ENCODE measurements at places on chromosomes 5 and 9.

GRCh38 chr9:114606068-114606467 is 5.0 kb upstream of the TMEM268 start:
- no peak for DNase-seq

- no peak for DNase-seq
Measured at GRCh38 chr5:177546258-177546741, 8.1 kb downstream of the FAM193B start.

DNA sequence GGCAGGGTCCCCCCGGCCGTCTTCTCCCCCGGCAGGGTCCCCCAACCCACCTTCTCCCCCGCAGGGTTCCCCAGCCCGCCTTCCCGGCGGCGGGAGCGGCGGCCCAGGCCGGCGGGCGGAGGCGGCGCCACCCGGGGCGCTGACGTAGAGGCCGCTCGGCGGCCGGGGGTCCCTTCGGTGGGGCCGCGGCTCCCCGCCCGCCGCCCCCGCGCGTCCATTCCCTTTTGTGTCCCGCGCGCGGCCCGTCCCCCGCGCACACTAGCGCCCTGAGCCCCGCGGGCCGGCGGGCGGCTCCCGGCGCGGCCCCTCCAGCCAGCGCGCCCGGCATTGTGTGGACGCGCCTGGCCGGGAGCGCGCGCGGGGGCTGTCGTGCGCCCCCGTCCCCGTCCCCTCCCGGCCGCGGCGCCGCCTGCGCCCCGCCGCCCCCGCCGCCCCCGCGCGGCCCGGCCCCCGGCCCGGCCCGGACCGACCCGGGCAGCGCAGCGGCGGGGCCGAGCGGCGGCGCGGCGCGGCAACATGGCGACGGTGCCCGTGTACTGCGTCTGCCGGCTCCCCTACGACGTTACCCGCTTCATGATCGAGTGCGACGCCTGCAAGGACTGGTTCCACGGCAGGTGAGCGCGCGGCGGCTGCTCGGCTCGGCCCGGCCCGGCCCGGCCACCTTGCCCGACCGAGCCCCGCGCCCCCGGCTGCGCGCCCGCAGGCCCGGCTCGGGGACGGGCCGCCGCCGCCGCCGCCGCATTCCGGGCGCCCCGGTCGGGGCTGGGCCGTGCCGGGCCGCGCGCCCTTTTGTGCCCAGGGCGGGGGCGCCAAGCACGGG is at the start of gene PHF2:
PHF2 (plus strand) TSS at position 327 of the 820 bp plus-strand sequence; CDS start at position 517, 190 bp downstream.
- no peak for DNase-seq

GRCh38 chr9:105877721-105878120 is 183.4 kb downstream of the TMEM38B start:
- no peak for DNase-seq

GRCh38 chr9:9173264-9173663 is 1373.7 kb upstream of the DMAC1 start:
- DNase-seq = no peak

DNA sequence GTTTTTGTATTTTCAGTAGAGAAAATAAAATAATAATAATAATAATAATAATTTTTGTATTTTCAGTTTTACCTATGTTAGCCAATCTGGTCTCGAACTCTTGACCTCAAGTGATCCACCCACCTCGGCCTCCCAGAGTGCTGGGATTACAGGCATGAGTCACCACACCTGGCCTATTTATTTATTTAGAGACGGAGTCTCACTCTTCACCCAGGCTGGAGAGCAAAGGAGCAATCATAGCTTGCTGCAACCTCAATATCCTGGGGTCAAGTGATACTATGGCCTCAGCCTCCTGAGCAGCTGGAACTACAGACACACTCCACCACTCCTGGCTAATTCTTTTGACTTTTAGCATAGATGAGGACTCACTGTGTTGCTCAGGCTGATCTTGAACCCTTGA is 167.5 kb downstream of the TLE1 start:
- no peak for DNase-seq

DNA sequence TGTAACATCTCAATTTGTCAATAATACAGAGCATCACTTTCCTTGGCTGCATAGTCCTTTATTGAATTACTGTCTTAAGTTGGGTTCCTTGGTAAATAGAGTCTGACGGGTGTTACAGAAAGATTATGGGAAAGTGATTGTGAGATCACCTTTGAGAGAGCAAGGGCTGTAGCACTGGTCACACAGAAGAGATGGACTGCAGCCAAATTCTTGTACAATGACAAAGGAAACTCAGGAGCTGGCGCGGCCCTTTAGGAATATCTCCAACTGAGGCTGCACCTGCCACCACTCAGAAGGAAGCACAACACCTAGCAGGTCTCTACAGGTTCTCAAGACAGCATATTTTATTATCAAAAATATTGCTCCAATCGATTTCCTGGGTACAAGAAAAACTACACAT is 350.0 kb upstream of the ISL1 start:
- no peak for DNase-seq

GRCh38 chr5:154117930-154118329 is 72.6 kb upstream of the GALNT10 start:
- no peak for DNase-seq
